ENCODE measurements at places on chromosomes 2 and 18.

GRCh38 chr2:234313558-234313957, 183.3 kb downstream of the ARL4C start:
- DNase-seq, result no peak

DNA sequence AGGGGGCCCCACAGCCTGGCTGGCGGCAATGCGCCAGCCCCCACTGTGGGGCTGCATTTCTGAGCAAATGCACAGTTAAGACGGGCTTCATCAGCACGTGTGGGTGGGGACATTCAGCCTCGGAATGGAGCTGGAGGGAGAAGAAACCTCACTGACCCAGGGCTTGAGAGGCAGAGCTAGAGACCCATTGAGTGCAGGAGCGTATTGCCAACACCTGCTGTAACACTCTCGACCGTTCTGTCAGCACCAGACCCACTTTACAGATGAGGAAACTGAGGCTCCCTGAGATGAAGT, 200.9 kb upstream of the RAB6C start:
- DNase-seq, result no peak

DNA sequence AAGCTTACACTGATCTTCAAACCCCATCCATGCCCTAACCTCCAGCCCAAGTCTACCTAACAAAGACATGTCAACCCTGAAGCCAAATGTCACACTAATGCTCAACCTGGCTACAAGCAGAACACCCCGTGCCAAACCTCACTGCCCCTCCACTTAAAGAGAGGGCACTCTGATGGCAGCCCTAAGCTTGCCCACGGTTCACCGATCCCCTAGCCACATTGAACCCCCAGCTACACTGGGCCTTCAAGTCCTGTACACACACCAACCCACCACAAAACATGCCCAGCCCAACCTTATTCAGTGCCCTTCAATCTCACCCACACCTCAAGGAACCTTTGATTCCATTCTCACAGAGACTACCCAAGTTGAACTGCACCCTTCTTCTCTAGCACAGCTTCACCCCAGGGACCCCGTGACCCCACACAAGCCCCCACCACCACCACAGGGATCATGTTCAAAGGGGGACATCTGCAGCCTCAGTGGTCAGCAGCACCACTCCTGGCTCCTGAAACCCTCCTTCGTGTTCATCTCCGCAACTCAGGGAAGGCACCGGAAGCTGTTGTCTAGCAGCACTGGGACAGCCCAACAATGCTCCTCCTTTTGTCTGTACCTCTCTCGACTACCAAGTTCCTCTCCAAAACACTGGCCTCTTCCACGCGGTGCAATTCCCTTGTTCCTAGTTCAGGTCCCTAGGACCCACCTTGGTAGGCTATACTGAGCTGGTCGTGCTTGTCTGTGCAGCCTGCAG, 218.8 kb downstream of the CYP26B1 start:
- DNase-seq, result no peak

DNA sequence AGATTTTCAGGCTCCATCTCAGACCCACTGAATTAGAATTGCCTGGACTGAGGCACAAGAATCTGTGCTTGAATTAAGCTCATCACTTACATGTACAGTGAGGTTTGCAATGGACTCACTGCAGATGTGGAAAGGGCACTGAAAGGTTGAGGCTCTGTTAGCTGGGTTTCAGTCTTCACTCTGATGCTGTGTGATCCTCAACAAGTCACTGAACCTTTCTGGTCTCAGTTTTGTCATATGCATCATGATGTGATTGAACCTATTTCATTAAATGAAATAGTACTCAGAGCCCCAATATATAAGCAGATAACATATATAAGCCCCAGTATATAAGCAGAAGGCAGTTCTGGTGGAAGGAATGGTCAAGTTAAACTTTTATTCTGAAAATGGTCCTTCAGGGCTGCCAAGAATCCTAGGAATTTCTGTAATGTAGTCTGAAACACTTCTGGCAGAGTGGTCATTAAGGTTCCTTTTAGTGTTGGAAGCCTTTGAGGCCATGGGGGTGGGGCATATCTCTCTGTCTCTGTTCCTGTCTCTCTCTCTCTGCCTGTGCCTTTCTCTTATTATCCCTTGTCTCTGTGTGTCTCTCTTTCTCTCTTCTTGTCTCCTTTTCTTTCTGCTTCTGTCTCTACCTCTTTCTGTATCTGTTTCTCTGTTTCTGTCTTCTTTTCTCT, 110.4 kb downstream of the ADCYAP1 start:
- DNase-seq, result no peak

DNA sequence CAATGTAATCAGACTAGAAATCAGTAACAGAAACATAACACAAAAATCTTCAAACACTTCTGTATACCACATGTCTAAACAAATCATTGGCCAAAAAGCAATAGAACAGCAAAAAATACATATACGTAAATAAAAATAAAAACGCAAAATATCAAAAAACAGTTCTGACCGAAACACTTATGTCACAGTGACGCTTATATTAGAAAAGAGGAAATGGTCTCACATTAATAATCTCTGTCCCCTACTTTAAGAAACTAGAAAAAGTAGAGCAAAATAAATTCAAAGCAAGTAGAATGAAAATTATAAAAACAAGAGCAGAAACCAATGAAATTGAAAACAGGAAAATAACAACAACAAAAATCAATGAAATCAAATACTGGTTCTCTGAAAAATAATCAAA, 41.9 kb downstream of the TMEM131 start:
- no peak for DNase-seq

DNA sequence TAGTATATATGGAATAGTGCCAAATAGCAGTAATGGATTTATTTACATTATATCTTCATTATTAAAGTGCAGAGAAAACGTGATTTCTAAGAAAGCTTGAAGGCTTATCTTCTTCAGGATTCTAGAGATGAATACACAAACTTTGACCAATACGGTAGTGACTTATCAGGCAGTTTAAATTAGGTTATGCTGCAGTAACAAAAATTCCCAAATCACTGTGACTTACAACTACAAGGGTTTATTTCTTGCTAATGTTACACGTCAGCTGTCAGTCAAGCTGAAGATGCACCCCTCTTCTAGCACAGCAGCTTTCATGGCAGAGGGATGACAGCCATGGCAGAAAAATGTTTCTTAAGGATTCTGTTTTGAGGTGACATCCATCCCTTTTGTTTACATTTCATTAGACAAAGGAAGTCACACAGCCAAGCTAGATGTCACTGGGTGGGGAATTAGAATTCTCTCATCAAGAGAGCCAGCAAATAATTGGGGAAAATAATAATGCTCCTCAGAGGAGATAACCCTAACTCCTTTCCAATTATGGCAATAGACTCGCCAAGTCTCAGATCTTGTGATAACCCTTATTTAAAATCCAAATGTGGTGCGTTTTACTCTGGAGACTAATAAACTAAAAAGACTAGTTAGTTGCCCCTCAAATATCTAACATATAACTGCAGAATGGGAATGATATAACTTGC, 268.3 kb upstream of the CYP26B1 start:
- DNase-seq, result no peak

- no peak for DNase-seq
Measured at GRCh38 chr18:48351216-48352050, 57.8 kb downstream of the ZBTB7C start.

DNA sequence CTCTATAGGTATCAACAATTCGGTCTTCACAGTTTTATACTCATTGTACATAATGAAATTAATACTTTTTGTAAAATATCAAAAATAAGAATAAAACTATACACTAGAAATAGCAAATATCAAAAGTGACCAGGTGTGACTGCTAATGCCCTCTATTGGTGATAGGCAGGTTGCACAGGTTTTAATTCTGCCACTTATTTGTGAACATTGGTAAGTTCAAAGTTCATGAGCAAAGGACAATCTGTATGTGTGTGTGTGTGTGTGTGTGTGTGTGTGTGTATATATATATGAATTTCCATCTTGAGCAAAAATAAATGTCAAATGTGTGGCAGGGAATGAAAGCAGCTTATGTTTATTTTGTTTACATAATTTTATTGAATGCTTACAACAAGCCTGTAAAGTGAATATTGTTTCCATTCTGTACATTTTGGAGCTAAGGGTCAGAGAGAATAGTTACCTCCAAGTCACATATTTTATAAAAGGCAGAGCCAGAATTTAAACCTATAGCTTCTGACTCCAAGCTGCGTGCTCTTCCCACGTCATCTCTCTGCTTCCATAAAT, 537.4 kb downstream of the CPS1 start:
- DNase-seq, result no peak

GRCh38 chr2:169493360-169493759, 14.1 kb downstream of the BBS5 start:
- DNase-seq, result no peak

DNA sequence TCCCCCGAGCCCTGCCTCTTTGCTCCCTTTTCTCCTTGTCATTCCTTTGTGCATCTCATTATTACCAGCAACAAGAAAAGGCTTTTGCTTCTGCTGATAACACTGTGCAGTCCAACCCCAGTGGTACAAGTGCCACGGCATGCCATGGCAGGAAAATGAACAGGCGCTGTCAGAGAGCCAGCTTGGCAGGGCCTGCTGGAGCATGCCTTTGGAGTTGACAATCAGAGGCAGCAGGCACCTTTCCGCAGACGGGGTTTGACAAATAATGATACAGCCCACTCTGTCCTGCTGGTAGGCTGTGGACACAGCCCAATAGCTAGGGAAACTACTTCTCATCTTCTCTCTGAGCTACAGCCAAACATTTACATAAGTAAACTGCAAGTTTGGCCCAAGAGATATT, 243.9 kb upstream of the LRRTM1 start:
- DNase-seq, result no peak

DNA sequence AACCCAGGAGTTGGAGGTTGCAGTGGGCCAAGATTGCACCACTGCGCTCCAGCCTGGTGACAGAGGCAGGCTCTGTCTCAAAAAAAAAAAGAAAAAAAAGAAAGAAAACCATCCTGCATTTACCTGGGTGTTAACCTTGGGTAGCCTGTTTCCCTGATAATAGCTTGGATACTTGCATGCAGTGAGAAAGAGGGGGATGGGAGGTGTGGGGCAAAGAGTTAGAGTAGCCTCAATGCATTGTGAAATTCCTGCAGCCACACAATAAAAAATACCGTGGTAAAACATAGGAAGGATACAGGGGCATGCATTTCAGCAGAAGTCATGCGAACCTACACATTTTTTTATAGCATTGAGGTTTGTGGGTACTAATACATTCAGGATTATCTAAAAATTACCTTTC, 76.6 kb upstream of the ZNF516 start:
- DNase-seq, result no peak

DNA sequence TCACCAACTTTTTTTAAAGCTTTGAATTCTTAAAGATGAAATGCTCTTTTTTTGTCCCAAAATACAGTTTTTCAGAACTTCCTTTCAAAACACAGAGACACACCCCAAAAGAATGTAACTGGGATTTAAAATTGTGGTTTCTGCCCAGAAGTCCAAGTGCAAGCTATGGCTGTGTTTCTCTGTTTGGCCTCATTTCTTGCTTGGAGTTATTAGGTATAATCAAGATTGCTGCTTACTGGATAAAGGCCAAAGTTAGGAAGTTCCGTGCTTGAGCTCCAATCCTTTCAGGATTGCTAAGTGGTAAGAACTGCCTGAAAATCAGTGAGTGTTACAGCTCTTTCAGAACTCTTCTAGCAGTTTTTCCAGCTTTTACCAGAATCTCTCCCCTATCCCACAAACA, 16.9 kb downstream of the ZBTB7C start:
- DNase-seq, result no peak

GRCh38 chr2:8168876-8169424, 512.9 kb upstream of the ID2 start:
- no peak for DNase-seq

GRCh38 chr2:66733364-66733999, 298.6 kb downstream of the MEIS1 start:
- no peak for DNase-seq

Measured in stimulated activated CD4-positive, alpha-beta T cell treated with anti-CD3 and anti-CD28 coated beads, Interleukin-2, amount 100 ng/mL, for 48 hours (primary cell).